ENCODE measurements at places on chromosomes 16 and 17.

GRCh38 chr17:70031341-70031740 lies 43.7 kb upstream of the KCNJ16 start:
- DNase-seq: no peak

- DNase-seq: no peak
Observed at GRCh38 chr17:64747938-64748540, 85.9 kb upstream of the SMURF2 start.

DNA sequence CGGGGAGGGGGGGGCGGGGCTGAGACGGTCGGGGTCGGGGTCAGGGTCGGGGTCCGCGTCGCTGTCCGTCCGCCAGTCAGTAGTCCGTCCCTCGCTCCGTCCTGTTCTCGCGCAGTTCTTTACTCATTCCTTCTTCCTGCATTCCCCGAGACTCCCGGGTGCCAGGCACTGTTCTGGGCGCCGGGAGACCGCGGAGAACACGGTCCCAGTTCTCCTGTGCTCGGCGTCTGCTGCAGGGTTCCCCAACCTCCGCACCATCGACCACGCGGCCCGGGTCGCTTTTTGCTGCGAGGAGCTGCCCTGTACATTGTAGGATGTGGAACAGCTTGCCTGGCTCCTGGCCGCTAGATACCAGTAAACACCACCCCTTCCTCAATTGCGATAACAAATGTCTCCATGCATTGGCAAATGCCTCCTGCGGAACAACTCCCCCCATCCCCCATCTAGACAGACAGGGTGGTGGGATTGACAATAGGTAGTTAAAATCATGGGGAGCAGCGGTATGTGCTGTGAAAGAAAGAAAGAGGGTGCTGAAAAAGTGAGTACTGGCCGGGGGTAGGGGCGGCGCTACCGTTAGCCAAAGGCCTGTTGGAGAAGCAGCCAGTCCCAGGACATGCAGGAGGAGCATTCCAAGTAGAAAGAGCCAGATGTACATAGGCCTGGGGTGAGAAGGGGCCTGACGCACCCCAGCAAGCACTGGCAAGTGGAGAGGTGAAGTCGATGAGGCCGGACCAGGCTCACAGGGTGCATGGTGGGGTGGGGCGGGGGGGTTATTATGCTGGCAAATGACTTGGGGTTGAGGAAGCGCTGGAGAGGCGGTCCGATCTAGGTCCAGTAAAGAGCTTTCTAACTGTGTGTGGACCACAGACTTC lies 631 bp downstream of the TRAF7 start:
- no peak for DNase-seq

- DNase-seq: no peak
Observed at GRCh38 chr17:64148699-64149098, 18.8 kb upstream of the ERN1 start.

GRCh38 chr17:39405436-39405835 lies 4.0 kb upstream of the FBXL20 start:
- no peak for DNase-seq

- no peak for DNase-seq
Observed at GRCh38 chr17:78804777-78805176, 22.7 kb upstream of the CYTH1 start.

- DNase-seq: no peak
Observed at GRCh38 chr16:13866073-13866472, 53.9 kb upstream of the ERCC4 start.

DNA sequence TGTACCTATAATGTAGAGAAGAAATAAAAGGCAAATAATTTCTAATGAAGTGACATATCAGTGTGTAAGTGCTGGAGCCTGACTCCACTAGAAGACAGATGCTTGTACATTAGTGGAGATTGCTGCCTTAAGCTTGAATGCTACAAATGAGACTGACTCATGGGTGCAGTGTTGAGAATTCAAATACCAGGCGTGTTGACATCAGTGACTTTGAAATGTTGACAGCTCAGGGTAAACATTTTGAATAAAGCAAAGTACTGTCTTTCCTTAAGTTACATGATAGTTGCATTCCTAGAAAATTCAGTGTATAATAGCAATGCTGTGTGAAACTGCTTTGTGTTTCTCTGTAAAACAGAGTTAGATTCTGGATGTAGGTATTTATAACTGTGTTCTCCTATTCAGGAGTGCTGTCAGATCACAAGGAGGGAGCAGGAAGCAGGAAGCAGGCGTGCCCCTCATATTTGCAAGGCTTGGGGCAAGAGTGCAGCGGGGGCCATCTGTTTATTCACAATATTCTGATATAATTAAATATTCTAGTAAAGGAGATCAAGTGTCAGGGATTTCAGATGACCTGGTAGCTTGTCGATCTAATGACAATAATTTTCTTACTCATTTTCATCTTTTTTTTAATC lies 119.0 kb downstream of the SPECC1 start:
- DNase-seq: no peak

GRCh38 chr17:50026837-50027171 lies 29.1 kb upstream of the ITGA3 start:
- peak; percentile 77 for DNase-seq

DNA sequence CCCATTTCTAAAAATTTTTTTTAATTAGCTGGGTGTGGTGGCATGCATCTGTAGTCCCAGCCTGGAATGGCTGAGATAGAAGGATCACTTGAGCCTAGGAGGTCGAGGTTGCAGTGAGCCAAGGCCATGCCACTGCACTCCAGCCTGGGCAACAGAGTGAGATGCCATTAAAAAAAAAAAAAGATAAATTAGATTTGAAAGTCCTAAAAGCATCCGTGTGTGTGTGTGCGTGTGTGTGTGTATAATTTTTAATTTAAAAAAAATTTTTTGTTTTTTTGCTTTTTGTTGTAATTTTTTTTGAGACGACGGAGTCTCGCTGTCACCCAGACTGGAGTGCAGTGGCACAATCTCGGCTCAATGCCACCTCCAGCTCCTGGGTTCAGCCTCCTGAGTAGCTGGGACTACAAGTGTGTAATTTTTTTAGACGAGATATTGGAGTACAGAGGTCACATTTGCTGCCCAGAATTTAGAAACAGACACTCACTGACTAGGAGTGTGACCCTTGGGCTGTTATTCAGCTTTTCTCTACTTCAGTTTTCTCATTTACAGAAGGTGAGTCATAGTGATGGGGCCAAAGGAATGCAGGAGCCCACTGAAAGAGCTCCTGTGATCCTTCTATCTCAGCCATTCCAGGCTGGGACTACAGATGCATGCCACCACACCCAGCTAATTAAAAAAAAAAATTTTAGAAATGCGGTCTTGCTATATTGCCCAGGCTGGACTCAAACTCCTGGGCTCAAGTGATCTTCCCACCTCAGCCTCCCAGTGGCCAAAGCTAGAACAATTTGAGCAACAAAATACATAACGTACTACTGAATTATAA lies 25.5 kb upstream of the TBX4 start:
- no peak for DNase-seq

DNA sequence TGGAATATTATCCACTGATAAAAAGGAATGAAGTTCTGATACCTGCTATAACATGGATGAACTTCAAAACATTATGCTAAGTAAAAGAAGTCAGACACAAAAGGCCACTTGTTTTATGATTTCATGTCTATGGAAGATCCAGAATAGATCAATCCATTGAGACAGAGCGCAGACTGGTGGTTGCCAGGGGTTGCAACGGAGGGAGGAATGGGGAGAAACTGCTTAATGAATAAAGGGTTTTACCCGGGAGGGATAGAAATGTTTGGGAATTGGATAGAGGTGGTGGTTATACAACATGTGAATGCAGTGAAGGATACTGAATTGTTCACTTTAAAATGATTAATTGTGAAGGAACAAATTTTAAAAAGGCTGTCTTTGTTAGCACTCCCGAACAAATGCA lies 30.2 kb downstream of the WDR59 start:
- no peak for DNase-seq

DNA sequence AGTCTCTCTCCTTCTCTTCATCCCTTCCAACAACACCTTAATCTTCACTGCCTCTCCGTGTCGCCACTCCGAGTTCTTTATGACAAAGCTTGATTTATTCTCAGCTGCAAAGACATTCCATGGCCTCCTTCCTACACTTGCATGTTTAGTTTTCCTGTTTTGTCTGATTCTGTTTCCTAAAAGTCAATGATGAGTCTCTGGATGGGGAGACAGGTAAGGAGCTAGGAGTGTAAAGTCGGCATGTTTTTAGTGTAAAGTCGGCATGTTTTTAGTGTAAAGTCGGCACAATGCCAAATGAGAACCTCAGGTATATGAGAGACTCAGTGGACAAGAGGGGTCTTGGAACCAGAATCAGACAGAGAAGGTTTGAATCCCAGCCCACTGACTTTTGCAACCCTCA lies 362.3 kb upstream of the EEF2KMT start:
- DNase-seq: no peak

DNA sequence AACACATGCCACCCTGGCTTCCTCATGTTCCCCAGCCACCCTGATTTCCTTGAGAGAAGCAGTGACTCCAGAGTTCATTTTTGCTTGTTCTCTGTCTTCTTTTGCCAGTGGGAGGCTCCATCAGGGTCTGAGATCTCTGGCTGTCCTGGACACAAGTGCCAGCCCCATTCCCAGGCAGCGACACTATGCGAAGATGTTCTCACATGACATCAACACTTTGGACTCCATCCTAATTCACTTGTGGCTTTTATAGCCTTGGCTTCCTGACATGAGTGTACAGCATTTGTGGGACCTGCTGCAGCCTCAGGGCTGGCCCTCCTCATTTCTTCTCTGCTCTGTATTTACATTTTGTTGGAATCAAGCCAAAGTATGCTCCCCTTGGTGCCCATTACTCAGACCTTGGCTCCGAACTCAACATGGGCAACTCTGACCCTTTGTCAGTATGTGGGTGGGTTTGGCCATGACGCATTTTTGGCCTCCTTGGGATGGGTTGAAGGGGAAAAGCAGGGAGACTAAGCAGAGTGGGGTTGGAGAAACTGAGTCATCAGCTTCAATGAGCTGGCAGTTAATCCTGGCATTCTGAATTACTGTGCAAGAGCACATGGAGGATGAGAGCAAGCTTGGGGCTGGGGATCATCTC lies 119.0 kb upstream of the EEF2KMT start:
- no peak for DNase-seq

GRCh38 chr17:31535581-31535981 lies 144.1 kb downstream of the RAB11FIP4 start:
- DNase-seq: no peak

- DNase-seq: no peak
Observed at GRCh38 chr17:39131616-39132015, 19.8 kb downstream of the PLXDC1 start.

DNA sequence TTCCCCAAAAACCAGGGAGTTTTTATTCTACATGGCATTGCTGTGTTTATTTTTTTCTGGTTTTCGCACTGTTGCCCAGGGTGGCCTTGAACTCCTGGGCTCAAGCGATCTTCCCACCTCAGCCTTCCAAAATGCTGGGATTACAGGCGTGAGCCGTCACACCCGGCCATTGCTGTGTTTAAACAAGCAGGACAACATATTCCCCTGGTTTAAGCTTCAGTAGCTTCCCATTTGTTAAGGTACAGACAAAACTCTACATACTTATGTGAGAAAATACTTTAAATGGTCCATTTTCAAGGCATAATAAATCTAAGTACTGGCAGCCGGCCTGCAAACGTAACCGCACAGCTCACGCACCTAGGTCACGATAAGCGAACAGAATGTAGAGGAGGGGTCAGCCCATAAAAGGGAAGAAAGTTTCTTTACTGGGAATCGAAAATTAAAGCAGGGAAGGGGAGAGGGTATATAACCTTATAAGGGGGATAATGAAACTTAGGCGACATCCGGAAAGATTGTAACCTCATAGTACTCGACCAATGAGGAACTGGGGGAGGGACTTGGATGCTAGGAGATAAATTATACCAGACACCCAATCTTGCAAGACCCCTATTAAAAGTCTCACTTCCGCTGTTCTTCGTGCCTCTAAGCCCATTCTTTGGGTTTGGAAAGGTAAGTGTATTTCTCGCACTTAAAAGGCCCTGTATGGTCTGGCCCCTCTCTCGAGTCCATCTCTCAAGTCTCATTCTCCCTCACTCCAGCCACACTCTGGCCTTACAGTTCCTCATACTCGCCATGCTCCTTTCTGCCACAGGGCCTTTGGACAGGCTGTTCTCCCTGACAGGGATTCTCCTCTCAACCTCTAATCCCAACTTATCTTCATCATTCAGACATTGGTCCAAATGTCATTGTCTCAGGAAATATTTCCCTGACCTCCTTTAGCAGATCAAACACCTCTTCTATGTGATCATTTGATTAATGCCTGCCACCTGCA lies 59.2 kb downstream of the TEX14 start:
- no peak for DNase-seq

- no peak for DNase-seq
Observed at GRCh38 chr17:83046448-83047181, 32.8 kb upstream of the METRNL start.

- no peak for DNase-seq
Observed at GRCh38 chr17:76261421-76262215, 3.5 kb upstream of the UBALD2 start.

GRCh38 chr16:12310286-12310685 lies 333.8 kb downstream of the SNX29 start:
- no peak for DNase-seq

GRCh38 chr17:67041941-67042899 lies 2.1 kb upstream of the CACNG1 start:
- DNase-seq: no peak

- DNase-seq: no peak
Observed at GRCh38 chr17:31431852-31432658, 40.6 kb downstream of the RAB11FIP4 start.

GRCh38 chr17:27384726-27385125 lies 71.5 kb upstream of the KSR1 start:
- DNase-seq: no peak

- no peak for DNase-seq
Observed at GRCh38 chr16:3745751-3746355, 28.5 kb upstream of the TRAP1 start.

- DNase-seq: no peak
Observed at GRCh38 chr17:73030501-73030921, 62.0 kb downstream of the SLC39A11 start.

- DNase-seq: no peak
Observed at GRCh38 chr16:84673203-84673535, 24.9 kb downstream of the KLHL36 start.

DNA sequence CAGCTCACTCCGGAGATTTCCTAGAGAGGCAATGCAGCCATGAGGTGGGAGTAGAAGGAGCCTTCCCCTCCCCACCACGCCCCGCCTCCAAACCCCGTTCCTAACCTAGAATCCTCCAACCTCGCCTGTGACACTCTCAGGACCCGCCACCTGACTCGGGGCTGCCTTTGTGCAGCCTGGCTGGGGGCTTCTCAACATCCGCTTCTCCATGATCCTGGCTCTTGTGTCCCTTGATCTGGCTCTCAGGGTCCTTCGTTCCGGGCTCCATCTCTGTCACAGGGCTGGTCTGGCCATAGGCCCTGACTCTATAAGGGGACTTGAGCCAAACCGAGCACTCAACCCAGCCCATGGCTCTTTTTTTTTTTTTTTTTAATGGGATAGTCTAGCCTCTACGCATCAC lies 24.3 kb downstream of the CDRT15 start:
- no peak for DNase-seq

- DNase-seq: no peak
Observed at GRCh38 chr16:49462362-49462988, 88.9 kb downstream of the C16orf78 start.

Data from natural killer cell treated with Interleukin-12 subunit alpha and Interleukin-12 subunit beta and Interleukin-15 and Interleukin-18, amount 100 ng/mL, for 72 hours (primary cell).